ENCODE measurements at places on chromosomes 4 and X.
A peak's percentile ranks its signal among the peaks of the same experiment; 100 is the strongest.

DNA sequence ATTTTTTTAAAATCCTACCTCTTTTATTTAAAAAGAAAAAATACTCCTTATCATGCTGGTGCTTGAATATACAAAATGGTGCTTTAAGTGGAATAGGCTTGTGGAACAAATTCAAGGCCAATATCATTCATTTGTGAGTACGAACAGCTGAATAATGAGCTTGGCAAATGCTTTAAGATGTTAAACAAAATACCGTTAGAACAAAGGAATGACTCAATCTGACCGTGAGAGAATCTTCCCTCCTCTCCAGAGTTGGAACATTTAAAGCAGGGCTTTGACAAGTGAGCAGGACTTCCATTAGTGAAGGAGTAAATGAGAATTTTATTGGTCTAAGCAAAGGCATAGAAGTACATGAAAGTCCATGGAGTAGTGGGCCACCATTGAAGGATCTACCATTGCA is 74.5 kb downstream of the DCLK2 start:
- no peak for DNase-seq

GRCh38 chr4:90476019-90476418 is 348.8 kb downstream of the CCSER1 start:
- no peak for DNase-seq

DNA sequence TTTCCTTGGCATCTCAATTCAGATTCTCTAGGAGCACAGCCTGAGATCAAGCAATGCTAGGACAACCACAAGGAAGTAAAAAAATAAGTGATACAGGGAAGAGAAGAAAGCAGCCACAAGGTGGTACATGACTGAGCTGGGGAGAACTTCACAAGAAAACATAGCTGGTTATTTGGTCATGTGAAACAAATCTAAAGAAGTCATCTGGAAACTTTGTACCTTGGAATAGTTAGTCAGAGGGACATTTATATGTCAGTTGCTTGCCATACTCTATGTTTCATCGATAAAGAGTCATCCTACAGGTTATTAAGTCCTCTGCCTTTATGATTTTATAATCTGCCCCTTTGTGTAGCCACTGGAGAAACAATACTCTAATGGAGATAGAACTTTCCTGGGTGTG is 575.1 kb downstream of the IL15 start:
- no peak for DNase-seq

GRCh38 chrX:34521563-34521962 is 135.5 kb downstream of the TMEM47 start:
- DNase-seq = no peak

- no peak for DNase-seq
These were observed 26.2 kb downstream of the DLG3 start for GRCh38 chrX:70470850-70471289.

DNA sequence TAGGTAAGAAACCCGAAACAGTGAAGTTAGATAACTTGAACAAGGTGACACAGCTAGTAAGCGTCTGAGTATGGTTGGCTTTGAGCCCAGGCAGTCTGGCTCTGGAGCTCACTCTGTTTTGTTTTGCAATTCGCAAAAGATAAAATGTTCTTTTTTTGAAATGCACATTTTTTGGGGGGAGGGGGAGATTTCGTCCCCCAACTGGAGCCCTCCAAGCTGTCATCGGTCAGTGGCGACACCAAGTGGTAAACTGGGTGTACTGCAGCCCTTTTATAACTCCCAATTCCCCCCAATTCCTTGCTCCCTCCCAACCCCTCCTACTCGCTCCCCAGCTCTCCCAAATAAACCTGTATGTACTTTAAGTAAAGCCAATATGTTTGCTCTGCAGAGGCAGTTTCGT is 2.8 kb upstream of the CLCN5 start:
- peak; percentile 45 for DNase-seq

DNA sequence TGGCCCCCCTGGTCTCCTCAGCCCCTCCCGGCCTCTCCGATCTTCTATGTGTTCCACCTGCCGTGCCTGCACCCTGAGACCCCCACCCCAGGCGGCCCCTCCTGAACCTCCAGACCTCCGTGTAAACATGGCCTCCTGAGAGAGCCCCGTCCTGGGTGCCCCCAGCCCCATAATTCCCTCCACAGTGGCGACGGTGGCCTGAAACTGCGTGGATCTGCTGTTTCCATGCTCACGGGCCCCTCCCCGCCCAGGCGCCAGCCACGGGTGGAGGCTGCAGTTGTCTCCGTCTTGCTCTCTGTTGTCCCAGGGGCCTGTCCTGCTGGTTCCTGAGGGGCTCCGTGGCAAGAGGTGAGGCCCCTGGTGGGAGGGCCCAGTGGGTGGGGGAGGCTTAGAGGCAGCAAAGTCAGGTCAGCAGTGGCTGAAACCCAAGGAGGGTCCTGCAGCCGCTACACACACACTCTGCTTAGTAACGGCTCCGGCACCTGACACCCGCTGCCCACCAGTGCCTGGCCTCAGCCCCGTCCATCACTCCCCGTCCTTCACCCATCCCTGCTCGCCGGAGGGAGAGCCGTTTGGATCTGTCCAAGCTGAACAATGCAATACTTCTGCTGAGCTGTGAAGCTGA is 75.8 kb downstream of the FAM53A start:
- DNase-seq = no peak

GRCh38 chr4:38468339-38468866 is 195.6 kb upstream of the KLF3 start:
- DNase-seq = no peak

DNA sequence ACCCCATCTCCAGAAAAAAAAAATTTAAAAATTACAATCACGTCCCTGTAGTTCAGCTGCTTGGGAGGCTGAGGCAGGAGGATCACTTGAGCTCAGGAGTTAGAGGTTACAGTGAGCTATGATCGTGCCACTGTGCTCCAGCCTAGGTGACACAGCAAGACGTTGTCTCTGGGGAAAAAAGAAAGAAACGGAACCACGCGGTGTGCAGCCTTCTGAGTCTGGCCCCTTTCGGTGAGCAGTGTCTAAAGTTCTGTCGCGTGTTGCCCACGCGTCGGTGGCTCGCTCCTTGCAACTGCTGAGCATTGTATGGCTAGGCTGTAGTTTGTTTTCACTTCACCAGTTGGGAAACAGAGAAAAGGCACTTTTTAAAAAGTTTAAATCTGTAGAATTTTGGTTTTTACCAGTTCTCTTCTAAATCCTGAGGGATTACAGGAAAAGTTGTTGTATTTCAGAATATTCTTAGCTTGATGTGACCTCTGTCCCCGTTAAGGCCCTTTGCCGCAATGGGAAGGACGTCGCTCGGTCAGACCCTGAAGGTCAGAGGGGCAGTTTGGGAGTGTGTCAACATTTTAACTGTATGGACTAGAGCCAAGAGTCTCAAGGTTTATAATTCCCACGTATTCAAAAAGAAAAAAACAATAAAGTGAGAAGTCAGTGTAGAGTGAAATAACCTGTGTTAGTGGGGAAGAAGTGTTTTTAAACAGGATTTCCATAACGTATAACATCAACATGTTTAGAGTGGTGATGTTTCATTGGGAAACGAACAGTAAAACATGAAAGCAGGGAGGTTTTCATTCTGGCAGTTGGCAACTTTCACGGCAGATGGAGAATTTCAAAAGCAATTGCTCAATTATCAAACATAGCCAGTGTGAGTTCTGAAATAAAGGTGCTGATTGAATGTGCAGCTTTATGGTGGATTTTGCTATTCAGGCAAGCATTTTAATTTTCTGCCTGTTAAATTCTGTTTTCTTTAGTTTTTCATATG is 45.8 kb upstream of the MSANTD1 start:
- peak; percentile 54 for DNase-seq

Measured in B cell (primary cell).